ENCODE measurements at places on chromosomes 2 and 18. TPM values are rescaled to one million over a fixed set of nuclear protein-coding genes. Genes with fewer than 3 reads are reported as not detected.

LHCGR gene
- 0.20 TPM for total RNA-seq

DNA sequence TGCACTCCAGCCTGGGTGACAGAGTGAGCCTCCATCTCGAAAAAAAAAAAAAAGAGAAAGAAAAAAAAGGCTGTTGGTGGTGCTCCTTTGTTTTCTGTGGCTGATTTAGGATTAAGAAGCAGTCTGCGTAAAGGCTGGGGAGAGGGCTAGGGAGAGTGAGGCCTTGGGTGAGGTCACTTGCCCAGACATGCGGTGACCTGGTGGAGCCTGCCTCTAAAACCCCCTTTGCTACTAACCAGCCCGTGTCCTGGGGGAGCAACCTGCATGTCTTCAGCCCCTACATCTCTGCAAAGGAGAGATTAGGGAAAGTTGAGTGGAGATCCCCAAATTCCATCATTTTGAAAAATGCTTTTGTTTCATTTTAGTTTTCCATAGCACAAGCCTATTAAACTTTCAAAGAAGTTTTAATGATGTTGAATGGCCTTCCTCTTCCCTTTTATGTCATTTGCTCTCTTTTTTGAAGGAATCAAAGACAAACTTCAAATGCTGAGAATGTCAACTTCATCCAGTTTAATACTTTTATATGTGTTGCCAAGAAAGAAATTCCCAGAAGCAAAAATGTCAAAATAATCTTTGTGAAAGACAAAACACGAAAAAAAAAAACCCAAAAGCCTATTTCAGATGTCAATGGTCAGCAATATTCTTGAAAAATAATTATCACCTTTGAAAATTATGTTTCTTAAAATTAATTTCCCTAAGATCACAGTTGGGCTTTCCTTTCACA lies 38.9 kb upstream of the RALBP1 start:
- no peak for ATAC-seq

DNA sequence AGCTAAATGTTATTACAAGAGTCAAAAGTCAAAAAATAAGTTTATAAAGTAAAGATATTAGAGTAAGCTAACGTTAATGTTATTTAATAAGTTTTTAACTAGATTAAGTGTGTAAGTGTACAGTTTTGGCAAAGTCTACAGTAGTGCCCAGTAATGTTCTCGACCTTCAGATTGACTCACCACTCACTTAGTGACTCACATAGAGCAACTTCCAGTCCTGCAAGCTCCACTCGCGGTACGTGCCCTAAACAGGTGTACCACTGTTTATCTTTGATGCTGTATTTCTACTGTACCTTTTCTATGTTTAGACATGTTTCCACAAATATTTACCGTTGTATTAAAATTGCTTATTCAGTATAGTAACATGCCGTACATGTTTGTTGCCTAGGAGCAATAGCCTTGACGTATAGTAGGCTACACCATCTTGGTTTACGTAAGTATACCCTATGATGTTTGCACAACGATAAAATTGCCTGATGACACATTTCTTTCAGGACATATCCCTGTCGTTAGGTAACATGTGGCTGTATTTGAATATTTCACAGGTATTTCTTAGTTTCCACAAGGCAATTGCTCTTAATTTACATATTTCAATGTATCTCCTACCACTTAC lies 1641.9 kb upstream of the PIK3C3 start:
- no peak for ATAC-seq

EMILIN1 gene
- 94.1 TPM for total RNA-seq

GRCh38 chr18:13032173-13032572 lies 41.0 kb downstream of the CEP192 start:
- ATAC-seq = no peak

DNA sequence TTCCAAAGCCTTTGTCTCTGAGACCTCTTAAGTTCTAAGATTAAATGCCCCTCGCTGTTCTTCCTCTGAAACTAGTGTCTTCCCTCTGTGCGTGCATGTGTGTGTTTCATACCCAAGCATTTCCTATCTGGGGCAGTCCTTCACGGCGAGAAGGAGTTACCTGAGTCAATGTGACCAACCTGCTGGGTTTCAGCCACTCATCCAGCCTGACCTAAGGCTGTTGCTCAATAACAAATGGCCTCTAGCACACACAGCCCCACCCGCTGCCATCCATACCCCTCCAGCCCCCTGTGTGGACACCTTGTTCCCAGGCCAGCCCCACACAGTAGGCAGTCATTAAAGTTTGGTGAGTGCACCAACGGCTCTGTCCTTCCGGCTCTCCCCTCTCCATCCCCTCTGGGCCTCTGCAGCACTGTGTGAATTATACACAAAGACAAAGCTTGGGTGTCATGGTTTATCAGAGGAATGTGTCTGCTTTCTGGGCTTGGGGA lies 53.8 kb upstream of the FOSL2 start:
- ATAC-seq = no peak

SIX2 gene
- total RNA-seq = 1.5 TPM

RFX8 gene
- not detected for total RNA-seq

DNA sequence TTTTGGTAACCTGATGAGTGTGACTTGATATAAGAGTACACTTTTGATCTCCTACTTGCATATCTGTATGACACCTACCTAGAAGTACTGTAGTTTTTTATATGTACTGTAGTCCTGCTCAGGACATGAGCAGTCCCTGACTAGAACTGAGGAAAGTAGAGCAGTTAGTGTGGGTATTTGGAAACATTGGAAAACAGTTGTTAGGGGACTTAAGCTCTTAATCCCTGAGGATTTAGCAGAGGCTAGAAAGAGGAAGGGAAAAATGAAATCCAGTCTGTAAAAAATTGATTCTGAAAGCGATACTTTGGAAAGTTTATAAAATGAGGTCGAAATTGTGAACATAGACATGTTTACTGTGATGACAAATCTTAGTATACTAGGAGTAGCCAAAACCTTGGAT lies 125.6 kb downstream of the NCOA1 start:
- no peak for ATAC-seq

SLC39A6 gene
- total RNA-seq = 33.8 TPM

- no peak for ATAC-seq
Observed at GRCh38 chr2:44935729-44936098, 5.8 kb upstream of the SIX3 start.

DNA sequence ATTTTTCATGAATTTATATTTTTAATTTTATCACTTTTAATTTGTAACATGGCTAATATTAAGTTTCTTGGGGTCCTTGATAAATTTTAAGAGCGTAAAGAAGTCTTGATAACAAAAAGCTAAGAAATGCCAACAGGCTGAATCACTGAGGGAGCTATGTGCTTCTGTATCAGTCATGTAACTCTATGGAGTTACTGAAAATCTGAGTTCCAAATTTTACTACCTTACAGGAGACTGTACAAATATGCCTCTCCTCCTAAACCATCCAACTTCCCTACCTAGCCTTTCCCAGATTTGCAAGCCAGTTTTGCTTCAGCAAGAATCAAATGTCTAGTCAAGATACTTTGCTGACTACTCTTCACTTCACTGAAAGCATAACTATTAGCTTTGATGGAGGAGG lies 35.7 kb downstream of the FEZ2 start:
- ATAC-seq = no peak

DNA sequence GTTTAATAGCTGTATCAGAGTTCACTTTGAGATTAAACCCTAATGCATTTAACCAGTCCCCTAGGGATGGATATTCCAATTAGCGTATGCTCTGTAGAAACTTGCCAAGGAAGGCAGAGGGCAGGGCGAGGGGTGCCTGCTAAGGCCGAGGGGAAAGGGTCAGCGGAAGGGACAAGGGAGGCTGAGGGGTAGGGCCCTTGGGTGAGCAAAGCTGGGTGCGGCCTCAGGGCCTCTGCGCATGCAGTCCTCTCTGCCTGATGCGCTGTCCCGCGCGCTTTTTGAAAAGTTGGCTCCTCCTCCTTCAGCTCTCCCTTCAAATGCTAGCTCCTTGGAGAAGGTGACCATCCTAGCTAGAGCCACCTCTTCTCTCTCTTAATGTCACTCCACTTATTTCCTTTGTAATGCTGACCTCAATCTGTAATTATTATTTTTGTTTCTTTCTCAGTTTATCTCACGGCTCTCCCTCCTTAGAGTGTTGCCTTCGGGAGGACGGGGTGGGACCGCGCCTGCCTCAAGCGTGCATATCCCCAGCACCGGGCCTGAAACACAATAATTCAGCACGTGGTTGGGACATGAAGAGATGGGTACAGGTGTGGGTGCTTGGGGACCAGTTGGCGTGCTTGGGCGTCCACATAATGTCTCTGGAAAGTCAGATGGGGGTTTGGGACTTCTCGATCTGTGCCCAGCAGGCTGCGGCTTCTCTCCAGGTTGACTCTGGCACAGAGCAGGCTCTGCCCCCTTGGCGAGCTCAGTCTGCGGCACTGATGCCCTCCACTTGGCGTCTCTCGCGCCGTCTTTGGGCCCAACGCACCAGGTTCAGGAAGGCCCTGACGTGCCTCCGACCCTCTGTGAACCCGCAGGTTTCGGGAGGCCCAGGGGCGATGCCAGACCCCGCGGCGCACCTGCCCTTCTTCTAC lies 10.0 kb downstream of the ZAP70 start:
- ATAC-seq = no peak

DNA sequence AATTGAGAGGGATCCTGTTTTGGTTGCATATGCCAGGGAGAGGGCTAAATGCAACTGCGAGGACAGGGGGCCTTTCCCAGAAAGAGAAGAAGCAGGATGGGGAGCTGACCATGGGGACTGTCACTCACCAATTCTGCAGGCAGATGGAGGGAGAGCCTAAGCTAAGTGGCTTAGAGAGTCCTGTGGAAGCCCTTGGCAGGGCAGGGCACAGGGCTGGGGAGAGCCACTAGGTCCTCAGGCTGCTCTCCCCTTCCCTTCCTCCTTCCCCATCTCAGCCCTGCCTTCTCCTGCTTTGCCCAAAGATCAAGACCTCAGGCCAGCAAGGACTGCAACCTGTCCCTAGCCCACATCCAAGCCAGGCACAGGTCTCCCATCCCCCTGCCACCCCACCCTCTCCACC lies 24.4 kb upstream of the CATIP start:
- ATAC-seq = no peak

GRCh38 chr2:47269316-47270232 lies 114.5 kb upstream of the STPG4 start:
- ATAC-seq = peak; percentile 64

DNA sequence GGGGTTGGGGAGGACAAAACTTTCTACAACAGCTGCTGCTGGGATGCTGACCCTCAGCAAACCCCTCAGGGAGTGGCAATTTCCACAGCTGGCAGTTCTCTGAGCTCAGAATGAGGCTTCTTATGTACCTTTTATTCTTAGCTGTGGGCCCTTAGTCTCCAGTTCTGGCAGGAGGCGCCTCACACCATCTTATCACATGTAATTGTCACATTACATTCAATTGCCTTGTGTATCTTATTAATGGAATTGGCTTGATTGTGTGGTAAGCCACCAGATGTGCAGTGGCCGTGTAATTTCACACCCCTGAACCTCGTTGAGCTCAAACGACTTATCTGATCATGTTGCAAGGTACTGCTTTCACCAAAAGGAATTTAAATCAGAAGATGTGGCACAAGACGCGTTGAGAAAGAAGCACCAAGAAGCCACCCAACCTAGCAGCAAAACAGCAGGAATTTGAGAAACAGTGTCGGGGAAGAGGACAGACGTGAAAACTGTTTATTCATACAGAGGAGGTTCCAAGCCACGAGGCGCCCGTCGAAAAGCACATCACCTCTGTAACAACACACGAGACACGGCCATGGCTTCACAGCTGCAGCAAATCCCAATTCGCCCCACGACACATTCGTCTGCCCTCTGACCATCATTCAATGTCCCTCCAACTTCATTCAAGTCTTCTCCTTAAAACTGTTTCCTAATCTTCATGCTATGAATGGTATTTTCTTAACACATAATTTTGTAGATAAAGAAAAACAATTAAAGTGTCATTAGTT lies 53.6 kb upstream of the LPIN2 start:
- no peak for ATAC-seq

DNA sequence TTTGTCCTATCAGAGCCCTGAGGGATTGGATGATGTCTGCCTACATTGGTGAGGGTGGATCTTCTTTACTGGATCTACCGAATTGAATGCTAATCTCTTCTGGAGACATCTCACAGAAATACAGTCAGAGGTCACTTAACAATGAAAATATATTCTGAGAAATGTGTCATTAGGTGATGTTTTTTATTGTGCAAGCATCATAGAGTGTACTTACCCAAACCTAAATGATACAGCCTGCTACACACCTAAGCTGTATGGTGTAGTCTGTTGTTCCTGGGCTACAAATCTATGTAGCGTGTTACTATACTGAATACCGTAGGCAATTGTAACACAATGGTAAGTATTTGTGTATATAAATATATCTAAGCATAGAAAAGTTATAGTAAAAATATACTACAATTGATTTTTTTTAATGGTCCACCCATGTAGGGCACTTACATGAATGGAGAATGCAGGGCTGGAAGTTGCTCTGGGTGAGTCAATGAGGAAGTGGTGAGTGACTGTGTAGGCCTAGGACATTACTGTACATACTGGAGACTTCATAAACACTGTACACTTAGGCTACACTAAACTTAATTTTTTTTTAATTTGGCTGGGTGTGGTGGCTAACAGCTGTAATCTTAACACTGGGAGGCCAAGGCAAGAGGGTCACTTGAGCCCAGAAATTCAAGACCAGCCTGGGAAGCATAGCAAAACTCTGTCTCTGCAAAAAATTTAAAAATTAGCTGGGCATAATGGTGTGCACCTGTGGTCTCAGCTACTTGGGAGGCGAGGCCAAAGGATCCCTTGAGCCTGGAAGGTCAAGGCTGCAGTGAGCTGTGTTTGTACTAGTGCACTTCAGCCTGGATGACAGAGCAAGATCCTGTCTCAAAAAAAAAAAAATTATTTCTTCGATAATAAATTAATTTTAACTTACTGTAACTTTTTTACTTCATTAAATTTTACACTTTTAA lies 226.3 kb upstream of the UBE2E3 start:
- no peak for ATAC-seq

DNA sequence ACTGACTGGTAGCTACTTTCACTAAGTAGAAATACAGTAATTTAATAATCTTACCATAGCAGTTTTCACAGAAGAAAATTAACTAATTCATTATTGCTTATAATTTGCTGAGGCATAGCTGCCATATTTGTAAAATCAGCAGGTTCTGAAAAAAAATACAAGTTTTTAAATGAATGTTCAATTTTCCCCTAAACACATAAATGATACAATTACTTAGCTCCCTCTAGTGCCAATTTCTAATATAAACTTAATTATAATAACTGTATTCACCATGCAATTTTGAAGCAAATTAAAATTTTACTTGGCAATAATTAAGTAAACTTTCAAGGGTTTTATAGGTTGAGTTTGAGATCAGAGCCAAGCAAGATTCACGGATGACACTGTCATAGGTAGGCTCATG lies 1321.6 kb upstream of the ACVR2A start:
- ATAC-seq = no peak

GRCh38 chr2:160574468-160575140 lies 81.0 kb upstream of the RBMS1 start:
- ATAC-seq = no peak

- peak; percentile 5 for ATAC-seq
Observed at GRCh38 chr2:100820273-100820522, 259 bp downstream of the NPAS2 start.

- no peak for ATAC-seq
Observed at GRCh38 chr18:3722649-3723433, 272.9 kb downstream of the TGIF1 start.

CYP27A1 gene
- 20.9 TPM for total RNA-seq

SPHKAP gene
- total RNA-seq = 0.15 TPM

- no peak for ATAC-seq
Observed at GRCh38 chr2:215365184-215365658, 53.4 kb downstream of the ATIC start.

GRCh38 chr2:108069515-108070310 lies 83.4 kb downstream of the SLC5A7 start:
- no peak for ATAC-seq

Measured in gastroesophageal sphincter (tissue), 4 donors.